ENCODE measurements at places on chromosomes 16 and 17.
A peak's percentile ranks its signal among the peaks of the same experiment; 100 is the strongest.

DNA sequence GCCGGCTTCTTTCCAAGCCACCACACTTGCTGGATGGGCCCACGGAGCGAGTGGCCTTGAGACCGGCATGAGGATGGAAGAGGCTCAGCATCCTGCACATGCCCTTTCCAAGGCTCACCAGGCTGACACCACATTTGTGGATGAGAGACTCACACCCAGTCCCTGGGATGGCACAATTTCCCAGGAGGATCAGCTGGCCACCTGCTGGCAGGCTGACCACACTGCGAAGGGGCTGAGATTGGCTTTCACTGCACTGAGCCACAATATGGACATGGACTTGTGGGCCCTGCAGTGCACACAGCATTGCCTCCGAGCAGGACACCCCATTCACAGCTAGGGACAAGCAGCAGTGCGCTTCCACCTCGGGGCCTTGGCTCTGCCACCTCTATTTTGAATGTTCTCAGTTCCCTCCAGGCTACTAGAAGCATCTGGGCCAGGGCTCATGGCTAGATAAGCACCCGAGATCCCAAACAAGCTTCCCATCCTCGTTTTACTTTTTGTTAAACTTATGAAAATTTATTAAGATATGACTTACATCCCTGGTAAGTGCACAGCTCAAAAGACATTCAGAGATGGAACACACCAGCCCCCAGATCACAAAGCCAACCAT, 25.3 kb upstream of the KSR1 start:
- DNase-seq: no peak

GRCh38 chr17:81115749-81116464, 49.4 kb upstream of the PVALEF start:
- no peak for DNase-seq

- DNase-seq: no peak
Measured at GRCh38 chr16:7270006-7270405, 62.6 kb upstream of the RBFOX1 start.

GRCh38 chr17:63838631-63839171, 3.8 kb downstream of the SMARCD2 start:
- peak; percentile 79 for DNase-seq

DNA sequence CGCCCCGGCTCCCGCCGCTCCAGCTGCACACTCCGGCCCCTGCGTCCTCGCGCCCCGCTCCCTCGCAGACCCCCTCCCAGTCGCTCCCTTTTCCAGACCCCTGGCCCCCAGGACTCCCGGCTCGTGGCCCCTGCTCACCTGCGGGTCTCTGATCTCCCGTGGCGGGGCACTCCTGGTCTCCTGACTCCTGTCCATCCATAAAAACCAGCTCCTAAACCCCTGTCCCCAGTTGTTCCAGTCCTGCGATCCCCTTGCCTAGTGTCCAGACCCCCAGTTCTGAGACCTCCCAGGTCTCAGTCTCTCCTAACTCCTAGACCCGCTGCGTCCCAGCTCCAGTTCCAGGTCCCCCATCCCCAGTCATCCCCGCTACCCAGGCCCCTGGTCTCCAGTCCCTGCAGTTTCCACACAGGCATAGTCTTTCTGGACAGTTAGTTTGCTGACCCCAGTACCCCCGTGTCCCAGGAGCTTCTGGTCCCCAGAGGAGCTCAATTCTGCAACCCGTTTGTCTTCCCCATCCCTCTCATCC, 379 bp downstream of the SNX29 start:
- DNase-seq: no peak

GRCh38 chr17:72452286-72453173, 331.7 kb downstream of the SOX9 start:
- no peak for DNase-seq

GRCh38 chr17:81867170-81867990, 3.8 kb downstream of the ARHGDIA start:
- peak; percentile 61 for DNase-seq

GRCh38 chr17:82907797-82908542, 68.1 kb upstream of the ZNF750 start:
- no peak for DNase-seq

- DNase-seq: peak; percentile 19
Measured at GRCh38 chr17:79909121-79909520, 69.9 kb upstream of the CBX4 start.

GRCh38 chr17:42541041-42541833, 5.2 kb downstream of the NAGLU start:
- DNase-seq: no peak

DNA sequence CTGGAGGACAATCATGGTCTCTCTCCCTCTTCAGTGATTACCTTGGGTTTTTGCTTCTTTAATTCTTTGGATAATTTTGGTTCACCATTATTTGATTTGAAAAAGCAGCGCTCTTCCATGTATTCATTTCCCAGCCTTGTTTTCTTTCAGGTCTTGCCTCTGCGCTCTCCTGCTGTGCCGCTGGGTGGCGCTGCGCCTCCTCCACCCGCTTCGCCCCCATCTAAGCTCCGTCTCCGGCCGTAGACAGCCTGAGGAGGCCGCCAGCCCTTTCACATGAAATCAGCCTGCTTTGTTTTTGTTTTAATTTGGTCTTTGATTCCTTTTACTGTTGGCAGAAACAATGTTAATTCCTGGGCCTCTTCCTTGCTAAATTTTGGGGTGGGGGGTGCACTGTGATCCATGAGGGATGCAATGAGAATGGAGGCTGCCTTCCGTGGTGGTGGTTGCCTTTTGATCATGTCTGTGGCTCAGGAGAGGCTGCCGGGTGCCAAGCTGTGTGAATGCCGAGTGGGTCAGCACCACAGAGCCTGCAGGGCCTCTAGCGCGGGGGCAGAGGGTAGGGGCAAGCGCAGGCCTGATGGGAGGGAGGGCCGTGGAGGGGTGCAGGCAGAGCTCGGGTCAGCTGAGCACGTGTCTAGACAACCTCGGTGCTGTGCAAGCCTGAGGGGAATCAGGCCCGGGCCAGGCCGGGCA, 64.1 kb downstream of the PLD6 start:
- DNase-seq: no peak

DNA sequence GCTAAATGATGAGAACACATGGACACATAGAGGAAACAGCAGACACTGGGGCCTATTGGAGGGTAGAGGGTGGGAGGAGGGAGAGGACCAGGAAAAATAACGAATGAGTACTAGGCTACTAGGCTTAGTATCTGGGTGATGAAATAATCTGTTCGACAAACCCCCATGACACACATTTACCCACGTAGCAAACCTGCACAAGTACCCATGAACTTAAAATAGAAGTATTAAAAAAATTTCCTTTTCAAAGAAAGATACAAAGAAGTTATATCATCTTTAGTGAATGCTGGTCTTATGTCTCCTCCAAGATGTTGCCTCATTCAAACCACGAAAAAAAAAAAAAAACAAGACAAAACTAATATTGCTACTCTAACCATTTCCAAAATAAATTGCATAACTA, 31.7 kb downstream of the MBTD1 start:
- no peak for DNase-seq

DNA sequence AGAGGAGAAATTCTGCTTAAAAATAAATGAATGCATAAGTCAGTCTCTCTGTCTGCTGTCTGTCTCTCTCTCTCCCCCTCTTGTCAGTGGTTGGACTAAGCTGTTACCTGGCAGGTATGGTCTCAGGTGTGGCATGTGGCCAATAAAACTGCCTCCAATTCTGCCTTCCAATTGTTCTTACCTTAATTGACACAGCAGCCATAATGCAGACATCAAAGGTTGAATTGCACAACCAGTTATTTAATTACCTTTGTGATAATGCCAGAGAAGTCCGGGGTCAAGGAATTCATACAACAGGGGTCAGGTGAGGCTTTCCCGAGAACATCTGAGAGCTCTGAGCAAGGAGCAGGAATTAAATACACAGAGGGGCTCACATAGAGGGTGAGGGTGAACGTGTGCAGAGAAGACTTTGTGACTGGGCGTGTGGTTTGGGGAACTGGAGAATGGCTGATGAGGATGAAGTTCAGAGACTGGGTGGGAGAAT, 78.8 kb upstream of the CDYL2 start:
- no peak for DNase-seq

DNA sequence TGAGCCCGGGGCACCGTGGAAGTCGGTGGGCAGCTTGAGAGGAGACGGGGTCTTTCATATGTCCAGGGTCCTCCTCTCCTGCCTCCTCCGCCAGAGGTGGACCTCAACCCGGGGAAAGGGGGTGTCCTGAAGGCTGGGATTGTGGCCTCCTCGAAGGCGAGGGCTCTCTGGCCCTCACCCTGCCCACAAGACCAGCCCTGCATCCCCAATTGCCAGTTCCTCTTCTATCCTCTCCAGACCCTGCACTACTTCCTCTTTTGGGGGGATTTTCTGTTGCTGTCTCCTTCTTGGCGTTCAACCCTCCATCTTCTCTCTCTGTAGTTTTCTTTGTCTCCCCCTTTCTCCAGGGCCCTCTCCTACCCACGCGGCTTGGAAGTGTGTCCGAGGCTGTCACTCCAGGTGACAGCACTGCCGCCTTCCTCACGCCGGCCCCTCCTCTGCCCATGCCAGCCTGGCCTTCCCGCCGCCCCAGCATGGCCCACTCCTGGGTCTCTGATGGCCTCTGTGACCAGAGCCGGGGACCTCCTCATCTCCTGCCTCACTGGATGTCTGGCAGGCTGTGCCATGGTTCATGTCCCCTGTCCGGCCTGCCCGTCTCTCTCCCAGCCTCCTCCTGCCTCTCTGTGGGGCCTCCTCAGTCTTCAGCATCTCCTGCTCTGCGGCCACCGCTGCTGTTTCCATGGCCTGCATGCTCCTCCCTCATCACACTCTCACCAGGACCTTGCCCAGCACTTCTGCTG, 2.4 kb upstream of the ITGAX start:
- no peak for DNase-seq

DNA sequence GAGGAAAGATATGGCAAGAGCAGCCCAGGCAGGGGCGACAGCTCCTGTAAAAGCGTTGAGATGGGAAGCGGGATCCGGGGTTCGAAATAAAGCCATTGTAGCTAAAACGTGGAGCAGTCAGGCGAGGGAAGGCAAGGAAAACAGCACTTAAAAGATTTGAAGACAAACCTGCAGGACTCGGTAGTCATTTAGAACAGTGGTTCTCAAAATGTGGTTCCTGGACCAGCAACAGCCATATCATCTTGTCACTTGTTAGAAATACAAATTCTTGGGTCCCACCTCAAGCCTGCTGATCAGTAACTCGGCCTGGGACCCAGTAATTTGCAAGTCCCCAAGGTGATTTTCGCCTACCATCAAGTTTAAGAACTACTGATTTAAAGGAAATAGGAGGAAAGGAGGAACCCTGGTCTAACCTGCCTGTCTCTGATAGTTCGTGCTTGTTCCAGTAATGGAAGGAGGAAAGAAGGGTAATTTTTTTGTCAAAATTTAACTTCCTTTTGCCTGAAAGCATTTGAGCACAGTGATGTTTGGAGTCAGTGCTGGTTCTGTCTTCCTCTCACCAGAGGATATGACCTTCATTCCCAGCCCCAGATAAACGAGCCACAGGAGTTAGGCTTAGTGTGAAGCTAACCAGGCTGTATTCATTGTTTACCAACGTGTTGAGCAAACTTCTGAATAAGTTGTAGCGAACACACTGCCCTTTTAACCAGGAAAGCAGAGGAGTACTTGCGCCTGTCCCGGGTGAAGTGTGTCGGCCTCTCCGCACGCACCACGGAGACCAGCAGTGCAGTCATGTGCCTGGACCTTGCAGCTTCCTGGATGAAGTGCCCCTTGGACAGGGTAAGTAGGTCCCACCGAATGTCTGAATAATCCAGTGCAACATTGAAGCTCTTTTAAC, 1.1 kb downstream of the ORC6 start:
- no peak for DNase-seq

- no peak for DNase-seq
Measured at GRCh38 chr17:80545499-80545826, 825 bp downstream of the RPTOR start.

DNA sequence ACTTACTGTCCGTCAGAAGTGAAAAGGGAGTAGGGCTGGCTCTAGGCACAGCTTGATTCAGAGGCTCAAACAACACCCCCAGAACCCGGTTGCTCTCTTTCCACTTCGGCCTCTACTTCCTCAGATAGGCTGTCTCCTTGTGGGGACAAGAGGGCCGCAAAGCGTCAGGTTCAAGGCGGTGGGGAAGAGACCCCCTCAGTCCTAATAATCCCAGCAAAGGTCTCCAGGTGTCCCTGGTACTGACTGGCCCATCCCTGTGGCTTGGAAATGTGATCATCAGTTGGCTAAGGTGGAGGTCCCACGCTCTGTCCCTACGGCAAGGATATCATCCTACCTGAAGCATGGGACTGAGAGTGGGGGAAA, 26.0 kb downstream of the NGFR start:
- DNase-seq: no peak

DNA sequence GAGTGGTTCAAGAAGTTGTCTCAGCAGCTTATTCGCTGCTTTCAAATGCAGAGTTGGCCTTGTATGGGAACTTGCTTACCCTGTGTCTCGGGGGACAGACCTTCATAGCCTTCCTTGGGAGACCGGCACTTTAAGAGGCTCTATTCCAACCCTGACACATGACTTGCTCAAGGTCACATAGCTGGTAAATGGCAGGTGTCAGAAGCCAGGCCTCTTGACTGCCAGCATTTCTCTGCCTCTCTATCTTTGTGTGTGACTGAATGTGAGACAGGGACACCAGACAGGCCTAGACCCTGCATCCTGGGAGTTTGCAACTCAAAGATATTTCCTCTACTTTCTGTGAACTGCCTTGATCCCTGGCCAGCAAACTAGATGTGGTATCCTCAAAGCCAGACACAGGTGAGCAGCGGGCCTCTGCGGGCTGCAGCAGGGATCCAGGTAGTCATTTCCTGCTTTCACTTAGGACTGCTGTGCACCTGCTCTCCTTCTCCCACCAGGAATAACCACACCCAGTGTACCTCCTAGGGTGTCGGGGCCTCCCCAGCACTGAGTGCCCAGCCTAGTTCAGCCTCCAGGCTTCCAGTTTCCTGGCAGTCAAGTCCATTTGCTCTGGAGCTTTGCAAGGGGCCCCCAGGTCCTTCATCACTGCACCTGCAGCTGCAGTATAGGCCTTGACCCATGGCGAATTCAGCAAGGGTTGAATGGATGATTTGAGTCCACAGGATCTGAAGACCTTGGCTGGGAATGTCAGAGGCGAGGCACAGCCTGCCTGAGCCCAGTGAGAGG, 116.6 kb upstream of the TNRC6C start:
- DNase-seq: no peak

GRCh38 chr16:84426804-84427203, 58.5 kb downstream of the ATP2C2 start:
- DNase-seq: no peak

DNA sequence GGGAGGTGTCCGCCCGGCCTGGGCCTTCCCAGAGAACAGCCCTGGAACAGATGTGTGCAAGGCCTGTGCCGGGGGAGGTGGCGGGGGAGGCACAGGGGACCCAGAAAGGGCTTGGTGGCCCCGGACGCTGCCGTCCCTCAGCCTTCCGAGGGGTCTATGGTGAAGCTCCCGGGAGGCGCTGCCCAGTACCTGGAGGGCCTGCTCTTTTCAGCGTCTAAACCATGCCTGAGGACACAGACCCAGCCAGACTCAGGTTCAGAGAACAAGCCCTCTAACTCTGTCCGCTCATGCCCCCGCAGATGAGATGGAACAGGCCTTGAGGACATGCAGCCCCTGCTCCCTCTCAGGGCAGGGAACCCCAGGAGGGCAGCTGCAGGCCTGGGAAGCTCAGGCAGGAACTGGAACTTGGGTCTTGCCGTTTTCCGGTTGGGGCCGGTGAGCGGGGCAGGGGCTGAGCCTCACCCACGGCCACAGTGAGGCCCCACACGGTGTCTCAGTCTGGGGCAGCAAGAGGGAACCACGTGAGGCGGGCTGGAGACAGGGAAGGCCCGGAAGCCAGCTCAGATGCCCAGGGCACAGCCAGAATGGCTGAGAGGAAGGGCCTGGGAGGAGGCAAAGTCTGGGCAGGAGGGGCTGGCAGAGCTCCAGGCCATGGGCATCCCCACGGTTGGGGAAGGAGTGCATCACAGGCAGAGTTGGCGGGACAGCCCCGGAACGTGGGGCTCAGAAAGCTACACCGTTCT, 12.5 kb downstream of the SLC16A3 start:
- no peak for DNase-seq

GRCh38 chr17:20085283-20085845, 76.2 kb downstream of the SPECC1 start:
- DNase-seq: no peak

All from right forelimb (tissue), 1 donor.